ENCODE measurements at places on chromosomes 4 and X.

DNA sequence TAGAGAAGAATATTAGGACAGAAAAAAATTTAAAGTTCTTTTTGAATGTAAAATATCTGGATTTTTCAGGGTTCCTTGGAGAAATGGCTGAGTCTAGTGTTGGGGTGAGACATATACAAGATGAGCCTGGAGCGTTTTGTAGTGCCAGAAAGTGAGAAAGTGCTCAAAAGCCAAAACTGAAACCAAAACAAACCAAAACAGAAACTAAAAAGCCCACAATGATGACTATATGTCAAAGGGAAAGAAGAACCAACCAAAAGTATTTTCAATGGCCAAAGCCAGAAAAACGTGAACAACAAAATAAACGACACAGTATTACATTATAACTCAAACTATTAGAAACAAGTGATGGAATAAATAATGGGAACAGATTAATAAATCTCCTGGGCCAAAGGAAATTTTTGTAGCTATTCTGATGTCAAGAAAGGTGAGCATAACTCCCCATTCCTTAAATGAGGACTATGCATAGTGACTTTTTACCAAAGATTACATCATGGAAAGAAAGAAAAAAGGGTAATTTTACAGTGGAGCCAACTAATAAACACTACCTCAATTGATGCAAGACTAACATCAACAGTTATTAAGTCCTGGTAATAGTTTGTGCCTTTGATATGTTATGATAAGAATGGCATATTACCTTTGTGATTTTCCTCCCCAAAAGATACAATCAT is 1137.6 kb downstream of the C4orf33 start:
- DNase-seq = no peak

- DNase-seq = no peak
Measured at GRCh38 chr4:2663275-2663674, 92.9 kb downstream of the TNIP2 start.

DNA sequence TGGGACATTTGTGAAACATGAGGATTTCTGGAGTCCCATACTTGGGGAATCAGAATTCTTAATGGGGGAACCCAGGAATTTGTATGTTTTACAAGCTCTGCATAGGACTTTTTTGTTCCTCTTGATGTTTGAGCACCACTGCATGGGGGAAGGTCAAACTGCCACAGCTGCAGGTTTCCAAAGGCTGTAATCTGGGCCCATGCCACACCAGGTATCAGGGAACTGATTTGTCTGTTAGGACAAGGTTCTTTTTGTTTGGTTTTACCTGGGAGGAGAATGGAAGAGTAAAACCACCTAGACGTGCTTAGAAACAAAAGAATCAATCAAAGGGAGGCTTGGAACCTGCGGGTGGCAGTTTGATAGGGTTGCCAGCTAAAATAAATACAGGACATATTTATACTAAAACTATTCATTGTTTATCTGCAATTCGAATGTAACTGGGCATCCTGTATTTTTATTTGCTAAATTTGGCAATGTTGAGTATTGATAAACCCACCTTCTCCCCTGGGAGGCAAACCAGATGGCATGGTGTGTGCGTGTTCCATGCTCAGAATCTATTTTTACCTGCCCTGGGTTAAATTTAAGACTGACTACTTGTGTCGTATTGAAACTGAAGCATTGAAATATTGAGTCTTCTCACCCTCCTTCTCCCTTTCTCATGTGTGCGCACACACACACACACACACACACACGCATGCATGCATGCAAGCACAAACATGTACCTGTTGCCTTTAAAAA is 63.7 kb downstream of the TMEM164 start:
- DNase-seq = no peak

DNA sequence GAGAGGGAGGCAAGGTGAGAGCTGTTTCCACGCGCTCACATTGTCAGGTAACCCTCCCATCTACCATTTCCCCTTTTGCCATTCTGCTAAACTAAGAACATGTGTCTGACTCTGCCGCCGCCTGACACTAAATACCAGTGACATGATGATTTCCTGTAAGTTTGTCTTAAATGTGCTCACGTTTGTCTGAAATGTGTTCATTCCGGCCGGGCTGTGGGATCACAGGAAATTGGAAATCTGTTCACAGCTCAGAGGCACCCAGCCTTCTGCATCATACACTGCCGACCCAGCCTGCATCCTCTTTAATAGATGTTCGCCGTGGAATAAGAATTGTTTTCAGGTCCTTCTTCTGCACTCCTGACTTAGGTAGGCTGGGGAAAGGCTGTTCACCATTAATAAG is 336.2 kb upstream of the PPARGC1A start:
- DNase-seq = no peak

- no peak for DNase-seq
Measured at GRCh38 chr4:157977086-157977485, 195.7 kb downstream of the GASK1B start.

- DNase-seq = no peak
Measured at GRCh38 chr4:20698382-20698781, 1.9 kb upstream of the PACRGL start.

- no peak for DNase-seq
Measured at GRCh38 chr4:140103676-140104075, 50.3 kb downstream of the MAML3 start.

- DNase-seq = no peak
Measured at GRCh38 chrX:125622899-125623298, 303.2 kb downstream of the TEX13C start.

DNA sequence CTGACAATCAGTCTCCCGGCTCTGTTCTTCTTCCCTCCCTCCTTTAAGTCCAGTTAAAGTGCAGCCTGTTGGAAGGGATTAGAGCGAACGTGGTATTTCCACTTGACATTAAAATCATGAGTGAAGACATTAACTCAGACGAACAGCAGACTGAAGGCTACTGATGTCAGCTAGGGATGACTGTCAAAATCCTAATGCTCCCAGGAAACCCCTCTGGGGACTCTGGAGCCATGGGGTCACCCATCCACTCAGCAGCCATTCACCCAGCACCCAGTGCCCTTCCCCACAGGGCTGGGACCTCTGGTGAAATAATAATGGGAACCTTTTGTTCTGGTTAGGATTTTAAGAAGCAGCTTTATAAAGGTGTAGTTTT is 113.9 kb downstream of the DRD5 start:
- DNase-seq = no peak

- no peak for DNase-seq
Measured at GRCh38 chr4:94349193-94349592, 6.6 kb upstream of the HPGDS start.

- DNase-seq = no peak
Measured at GRCh38 chr4:7358100-7358735, 76.5 kb downstream of the PSAPL1 start.

- DNase-seq = no peak
Measured at GRCh38 chr4:110959041-110959643, 336.3 kb upstream of the PITX2 start.

- no peak for DNase-seq
Measured at GRCh38 chr4:20809812-20810211, 109.6 kb downstream of the PACRGL start.

- no peak for DNase-seq
Measured at GRCh38 chrX:26219351-26219750, 3.4 kb downstream of the MAGEB5 start.

DNA sequence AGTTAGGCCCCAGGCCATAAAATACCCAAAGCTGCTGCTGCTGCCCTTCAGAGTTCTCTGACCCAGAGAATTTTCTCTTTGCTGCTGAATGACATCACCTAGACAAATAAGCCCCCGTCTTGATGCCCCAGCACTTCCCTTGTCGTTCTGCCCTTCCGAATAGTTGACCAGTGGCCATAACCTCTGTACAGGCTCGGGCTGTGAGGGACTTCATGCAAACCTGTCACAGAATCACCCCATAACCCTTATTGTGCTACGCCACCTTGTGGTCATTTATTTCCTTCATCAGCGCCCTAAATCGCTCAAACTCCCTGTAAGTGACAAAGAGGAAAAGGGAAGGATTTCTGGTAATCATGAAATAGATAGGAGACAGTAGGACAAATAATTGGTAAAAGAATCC is 18.8 kb downstream of the SPACA5 start:
- no peak for DNase-seq

- no peak for DNase-seq
Measured at GRCh38 chrX:18944482-18944881, 39.4 kb downstream of the PHKA2 start.

DNA sequence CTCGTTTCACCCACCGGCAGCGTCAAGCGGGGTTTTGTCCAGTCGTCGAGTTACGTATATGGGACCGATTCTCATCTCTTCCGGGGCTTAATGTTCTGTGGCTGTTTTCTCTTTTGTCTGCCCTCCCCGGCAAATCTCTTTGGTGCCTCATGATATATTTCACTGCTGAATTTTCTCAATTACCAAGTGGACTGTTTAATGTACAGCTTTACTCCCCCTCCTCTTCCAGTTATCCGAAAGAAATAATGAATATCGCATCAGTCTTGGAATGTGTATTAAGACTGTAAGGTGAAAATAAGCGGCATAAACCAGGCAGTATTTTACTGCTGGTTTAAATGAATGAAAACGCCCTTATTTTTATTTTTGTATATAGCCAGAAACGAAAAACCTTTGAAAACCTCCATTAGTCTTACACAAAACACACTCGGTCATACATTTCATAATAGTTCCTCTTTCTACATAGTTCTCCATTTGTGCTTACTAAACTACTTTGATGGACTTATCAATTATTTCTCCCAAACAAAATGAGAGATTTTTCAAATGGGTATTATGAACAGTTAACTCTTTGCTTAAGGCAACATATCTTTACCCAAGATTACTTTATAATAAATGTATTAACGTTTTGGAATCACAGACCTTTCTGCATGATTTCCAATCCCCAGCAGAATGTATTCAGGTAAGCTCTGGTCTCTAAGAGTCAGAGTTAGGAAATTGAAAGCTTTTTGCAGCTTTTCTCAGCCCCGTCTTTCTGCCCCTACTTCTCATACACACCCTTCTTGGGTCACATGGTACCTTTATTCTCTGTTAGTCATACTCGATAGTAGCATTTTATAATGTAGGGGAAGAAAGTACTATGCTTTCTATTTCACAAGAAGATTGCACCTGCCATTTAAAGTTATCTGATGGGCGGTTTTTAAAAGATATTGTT is 979 bp downstream of the RP2 start:
- no peak for DNase-seq

GRCh38 chr4:119587796-119588195 is 40.8 kb downstream of the PDE5A start:
- DNase-seq = no peak

- DNase-seq = no peak
Measured at GRCh38 chr4:47221721-47222120, 190.4 kb downstream of the GABRB1 start.

DNA sequence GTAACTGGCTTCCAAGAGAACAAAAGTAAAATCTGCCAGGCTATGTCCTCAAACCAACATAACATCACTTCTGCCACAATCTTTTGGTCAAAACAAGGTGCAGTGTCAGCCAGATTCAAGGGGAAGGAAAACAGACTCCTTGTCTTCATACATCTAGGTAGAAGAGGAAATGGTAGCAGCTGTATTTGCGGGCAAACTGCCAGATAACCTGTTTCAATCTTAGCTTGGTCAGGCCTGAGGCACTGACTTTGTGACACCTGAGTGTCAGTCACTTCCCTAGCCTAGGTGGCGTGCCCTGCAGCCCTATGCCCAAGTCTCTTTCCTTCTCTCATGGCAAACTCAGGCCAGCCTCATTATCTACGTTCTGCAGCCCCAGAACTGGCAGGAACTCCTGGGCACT is 146.2 kb upstream of the JADE1 start:
- no peak for DNase-seq

- no peak for DNase-seq
Measured at GRCh38 chrX:40267334-40268187, 169.8 kb upstream of the BCOR start.

DNA sequence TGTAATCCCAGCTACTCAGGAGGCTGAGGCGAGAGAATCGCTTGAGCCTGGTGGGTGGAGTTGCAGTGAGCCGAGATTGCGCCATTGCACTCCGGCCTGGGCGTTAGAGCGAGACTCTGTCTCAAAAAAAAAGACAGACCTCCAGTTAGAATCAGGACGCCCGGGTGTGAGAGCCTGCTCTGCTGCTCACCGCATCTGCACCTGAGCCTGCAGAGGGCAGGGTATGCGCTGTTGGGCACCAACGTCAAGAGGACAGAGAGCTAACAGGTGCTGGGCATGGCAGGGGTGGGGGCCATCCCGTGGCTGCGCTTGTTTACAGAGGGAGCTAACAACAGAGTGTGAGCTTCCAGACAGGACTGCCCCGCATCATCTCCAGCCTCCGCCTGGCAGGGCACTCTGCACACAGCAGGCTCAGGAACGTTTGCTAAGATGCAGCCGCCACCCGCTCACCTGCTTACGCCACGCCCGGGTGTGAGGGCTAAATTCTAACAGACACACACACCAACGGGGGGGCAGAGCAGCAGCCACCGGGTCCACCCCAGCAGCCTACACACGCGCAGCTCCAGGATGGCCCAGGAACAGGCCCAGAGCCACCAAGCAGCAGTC is 50.0 kb upstream of the CPLX1 start:
- no peak for DNase-seq

DNA sequence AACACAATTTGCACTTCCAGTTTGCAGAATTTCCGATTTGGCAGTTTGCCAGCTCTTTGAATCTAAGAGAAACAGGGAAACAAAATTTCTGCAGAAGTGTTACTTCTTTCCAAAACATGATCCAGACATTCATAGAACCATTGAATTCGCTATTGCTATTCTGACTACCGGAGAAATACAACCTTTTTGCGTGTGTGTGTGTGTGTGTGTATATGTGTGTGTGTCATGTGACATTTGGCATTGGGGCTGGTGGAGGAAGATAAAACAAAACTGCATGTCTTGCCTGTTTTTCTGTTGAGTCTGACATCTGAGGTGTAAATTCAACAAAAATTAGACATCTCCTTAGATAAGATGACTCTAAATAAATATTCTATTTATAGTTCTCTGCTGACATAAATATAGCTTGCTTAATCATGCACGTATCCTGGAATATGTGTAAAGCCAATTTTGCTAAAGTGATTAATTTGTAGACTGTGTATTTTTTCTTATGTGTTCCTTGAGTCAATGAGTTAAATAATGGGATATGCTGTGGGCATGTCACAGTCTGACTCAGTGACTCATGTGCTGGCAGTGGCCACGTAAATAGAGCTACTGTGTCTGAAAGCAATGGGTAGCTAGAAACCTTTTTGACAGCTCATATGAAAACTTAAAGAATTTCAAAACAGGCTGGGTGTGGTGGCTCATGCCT is 98.9 kb downstream of the HPGD start:
- DNase-seq = no peak
